ENCODE measurements at places on chromosomes 7 and 10. TPM values are rescaled to one million over a fixed set of nuclear protein-coding genes. Genes with fewer than 3 reads are reported as not detected.

Gene GIMAP7
- total RNA-seq: 0.37 TPM

- no peak overlapping the region for H3K4me3 ChIP-seq
- peak overlapping the region; percentile 10 for H3K27ac ChIP-seq
These were observed 60.8 kb downstream of the ATXN7L1 start for GRCh38 chr7:105815576-105815975.

Gene FFAR4
- 0.07 TPM for total RNA-seq

Gene MARVELD1
- 36.9 TPM for total RNA-seq

DNA sequence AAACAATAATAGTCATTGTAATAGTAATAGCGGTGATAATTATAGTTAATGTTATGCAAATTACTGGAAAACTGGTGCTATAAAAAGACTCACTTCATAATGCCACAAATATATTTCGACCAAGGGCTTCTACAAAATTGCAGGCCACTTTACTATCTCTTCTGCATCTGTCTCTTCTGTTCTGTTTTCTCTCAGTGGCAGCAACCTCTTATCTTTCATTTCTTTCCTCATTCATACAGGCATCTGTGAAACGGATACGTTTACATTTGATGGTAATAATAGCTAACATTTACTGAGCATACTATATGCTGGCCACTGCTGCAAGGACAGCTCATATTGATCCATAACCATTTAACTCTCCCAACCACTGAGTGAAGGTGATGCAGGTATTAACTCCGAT, 537.4 kb upstream of the PFKP start:
- H3K4me3 ChIP-seq: no peak overlapping the region
- peaks cover 22% of the 10 kb centered on the region for H3K27me3 ChIP-seq
- H3K4me1 ChIP-seq: peaks cover 20% of the 10 kb centered on the region
- peaks cover 33% of the 10 kb centered on the region for H3K36me3 ChIP-seq
- DNase-seq: no peak

DNA sequence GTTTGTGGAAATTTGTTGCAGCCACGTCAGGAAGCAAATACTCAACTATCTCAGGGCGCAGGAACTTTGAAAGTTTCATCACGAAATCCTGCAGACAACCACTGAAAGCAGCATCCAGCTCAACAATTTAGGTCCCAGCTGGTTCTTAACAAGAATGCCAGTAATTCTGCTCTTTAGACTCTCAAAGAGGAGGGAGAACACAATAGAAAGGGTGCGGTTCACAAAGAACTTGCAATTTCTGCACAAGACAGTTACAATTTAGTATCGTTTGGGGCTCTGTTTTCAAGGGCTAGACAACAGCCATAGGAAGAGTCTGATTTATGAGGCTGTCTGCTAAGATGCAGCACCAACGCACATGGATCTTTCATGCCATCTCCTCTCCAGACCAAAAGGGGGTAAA, 223.1 kb downstream of the FGFR2 start:
- no peak overlapping the region for H3K4me3 ChIP-seq
- no peak overlapping the region for H3K27ac ChIP-seq
- no peak for DNase-seq
- H3K27me3 ChIP-seq: no peaks in the 10 kb centered on the region

DNA sequence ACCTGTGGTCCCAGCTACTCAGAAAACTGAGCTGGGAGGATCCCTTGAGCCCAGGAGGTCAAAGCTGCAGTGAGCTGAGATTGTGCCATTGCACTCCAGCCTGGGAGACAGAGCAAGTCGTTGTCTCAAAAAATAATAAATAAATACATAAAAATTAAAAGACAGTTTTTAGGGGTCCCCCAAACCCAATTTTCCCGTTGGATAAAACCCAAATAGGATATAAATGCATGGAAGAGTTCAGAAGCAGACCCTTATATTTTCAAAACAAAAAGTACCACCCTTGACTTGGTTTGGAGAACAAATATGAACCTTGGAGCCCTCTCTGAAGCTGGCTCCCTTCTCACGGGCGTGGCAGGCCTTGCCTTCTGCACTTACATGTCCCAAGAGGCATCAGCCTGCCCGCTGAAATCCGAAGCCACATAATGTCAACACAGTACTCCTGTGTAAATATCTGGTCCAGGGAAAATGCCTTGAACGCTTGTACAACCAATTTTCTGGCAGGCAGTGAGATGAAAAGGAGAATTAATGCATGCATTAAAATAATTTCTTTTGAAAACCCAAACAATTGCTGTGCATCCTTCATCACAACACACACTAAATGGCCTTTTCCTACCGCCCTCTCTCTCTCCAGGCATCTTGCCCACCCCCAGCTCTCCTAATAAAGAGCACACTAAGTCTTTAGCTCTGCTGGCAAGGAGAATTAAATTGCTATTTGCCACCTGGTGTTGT, 46.4 kb upstream of the PARD3 start:
- peak overlapping the region; percentile 59 for H3K27ac ChIP-seq
- no peaks in the 10 kb centered on the region for H3K36me3 ChIP-seq
- no peaks in the 10 kb centered on the region for H3K27me3 ChIP-seq
- DNase-seq: no peak

- H3K36me3 ChIP-seq: peaks cover 47% of the 10 kb centered on the region
- H3K4me3 ChIP-seq: no peak overlapping the region
- no peaks in the 10 kb centered on the region for H3K27me3 ChIP-seq
- H3K4me1 ChIP-seq: peaks cover 12% of the 10 kb centered on the region
- H3K27ac ChIP-seq: no peak overlapping the region
These were observed 515.4 kb downstream of the NEBL start for GRCh38 chr10:20381761-20382160.

DNA sequence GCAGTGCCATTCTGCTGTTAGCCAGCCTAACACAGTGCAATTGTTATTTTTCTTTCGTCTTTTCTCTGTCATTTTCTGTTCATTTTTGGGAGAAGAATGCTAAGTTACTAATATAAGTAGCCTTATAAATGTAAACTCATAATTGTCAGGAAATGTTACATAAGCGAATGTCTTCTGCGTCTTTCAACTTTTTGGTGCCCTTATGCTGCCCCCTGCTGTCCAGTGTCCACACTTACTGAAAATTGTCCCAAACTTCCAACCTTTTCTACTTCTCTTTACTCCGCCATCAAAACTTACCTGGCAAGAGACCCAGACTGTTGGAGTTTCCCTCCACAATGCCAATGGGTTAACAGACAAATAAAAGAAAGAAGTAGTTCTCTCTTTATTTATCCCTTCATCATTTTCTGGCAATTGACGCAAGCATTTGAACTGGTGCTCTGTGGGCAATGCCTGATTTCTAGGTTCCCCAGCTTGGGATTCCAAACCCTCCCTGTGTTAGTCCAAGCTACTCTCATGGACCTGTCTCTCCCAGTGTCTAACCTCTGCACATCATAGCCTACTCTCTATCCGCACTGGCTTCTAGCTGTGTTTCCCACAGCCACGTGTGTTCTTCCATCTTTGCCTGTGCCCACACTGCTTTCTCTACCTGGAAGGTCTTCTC, 21.0 kb upstream of the EPC1 start:
- peak; percentile 58 for DNase-seq
- no peaks in the 10 kb centered on the region for H3K27me3 ChIP-seq
- no peak overlapping the region for H3K27ac ChIP-seq
- no peaks in the 10 kb centered on the region for H3K36me3 ChIP-seq
- peaks cover 14% of the 10 kb centered on the region for H3K4me1 ChIP-seq

- H3K27me3 ChIP-seq: peaks cover 7% of the 10 kb centered on the region
- no peak for DNase-seq
- no peaks in the 10 kb centered on the region for H3K36me3 ChIP-seq
These were observed 7.8 kb downstream of the LIPF start for GRCh38 chr10:88672041-88672440.

DNA sequence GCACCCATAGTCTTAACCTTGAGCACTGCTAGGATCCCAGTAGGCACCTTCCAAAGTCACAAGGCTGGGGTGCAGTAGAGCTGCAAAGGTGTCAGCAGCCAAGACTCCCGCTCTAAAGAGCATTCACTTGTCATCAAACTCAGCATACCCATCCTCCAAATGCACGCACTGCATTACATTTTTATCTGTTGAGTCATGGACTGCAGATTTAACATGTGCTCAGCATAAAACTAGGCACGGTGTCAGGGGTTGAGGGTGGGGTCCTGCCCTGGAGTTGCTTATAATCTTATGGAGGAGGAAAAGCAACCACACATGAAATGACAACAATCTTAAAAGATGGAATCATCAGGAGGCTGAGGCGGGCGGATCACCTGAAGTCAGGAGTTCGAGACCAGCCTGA, 102.6 kb downstream of the PARP12 start:
- no peak for DNase-seq
- H3K36me3 ChIP-seq: no peaks in the 10 kb centered on the region
- H3K27ac ChIP-seq: no peak overlapping the region

DNA sequence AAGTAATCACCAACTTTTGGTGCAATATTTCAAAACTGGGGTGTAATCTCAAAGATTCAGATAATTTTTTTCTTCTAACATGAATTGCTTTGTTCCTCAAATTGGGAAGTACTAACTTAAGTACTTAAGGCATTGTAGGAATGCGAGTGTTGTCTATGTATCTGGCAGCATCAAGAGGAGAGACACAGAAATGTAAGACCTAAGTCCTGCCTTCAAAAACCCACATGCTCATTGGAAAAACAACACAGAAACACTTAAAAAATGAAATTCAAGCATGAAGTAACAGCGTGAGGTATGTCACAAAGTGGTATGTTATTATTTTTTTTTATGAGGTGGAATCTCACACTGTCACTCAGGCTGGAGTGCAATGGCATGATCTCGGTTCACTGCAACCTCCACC, 288.5 kb downstream of the ZEB1 start:
- H3K27me3 ChIP-seq: peaks cover 3% of the 10 kb centered on the region
- H3K27ac ChIP-seq: no peak overlapping the region
- no peaks in the 10 kb centered on the region for H3K36me3 ChIP-seq
- H3K4me3 ChIP-seq: no peak overlapping the region
- DNase-seq: no peak

DNA sequence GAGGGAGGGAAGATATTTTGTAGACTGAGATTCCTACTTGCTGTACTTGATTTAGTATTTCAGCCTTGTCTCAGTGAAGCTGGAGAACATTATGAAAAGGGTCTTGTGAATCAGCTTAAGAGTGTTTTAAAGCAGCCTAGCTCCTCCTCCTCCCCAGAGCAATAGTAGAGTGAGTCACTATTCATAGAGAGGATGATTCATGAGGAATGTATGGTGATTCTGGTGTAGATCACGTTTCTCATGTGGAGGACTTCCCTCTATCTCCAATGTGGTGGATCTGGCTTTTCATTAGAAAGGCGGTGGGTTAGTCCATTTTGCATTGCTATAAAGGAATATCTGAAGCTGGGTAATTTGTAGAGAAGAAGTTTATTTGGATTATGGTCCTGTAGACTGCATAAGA, 340.1 kb upstream of the CHRM2 start:
- H3K4me3 ChIP-seq: no peak overlapping the region
- DNase-seq: no peak
- H3K27ac ChIP-seq: no peak overlapping the region
- no peaks in the 10 kb centered on the region for H3K27me3 ChIP-seq
- no peaks in the 10 kb centered on the region for H3K4me1 ChIP-seq

Gene ZNF239
- total RNA-seq: 7.7 TPM

GRCh38 chr10:63283093-63283492, 150.0 kb downstream of the NRBF2 start:
- no peak overlapping the region for H3K27ac ChIP-seq
- H3K4me1 ChIP-seq: peaks cover 51% of the 10 kb centered on the region
- H3K36me3 ChIP-seq: no peaks in the 10 kb centered on the region
- no peak overlapping the region for H3K4me3 ChIP-seq
- no peak for DNase-seq
- H3K27me3 ChIP-seq: no peaks in the 10 kb centered on the region

Gene GNG11
- total RNA-seq: 1.3 TPM

DNA sequence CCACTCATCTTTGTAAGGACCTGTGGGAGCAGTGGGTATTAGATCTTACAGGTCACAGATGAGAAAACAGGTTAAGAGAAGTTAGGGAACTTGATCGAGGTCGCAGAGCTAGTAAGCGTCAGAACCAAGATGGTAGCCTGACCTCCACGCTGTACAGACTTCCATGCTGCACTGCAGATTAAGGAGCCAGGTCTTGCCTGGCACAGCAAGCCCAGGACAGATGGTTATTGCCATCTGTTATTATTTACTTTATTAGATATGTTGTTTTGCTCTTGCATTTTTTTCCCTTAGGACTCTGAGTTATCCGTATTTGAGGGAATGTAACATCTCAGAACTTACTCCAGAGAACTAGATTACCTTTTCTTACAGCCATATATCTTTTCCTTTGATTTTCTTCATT, 147.2 kb downstream of the NSUN6 start:
- H3K4me1 ChIP-seq: no peaks in the 10 kb centered on the region
- H3K36me3 ChIP-seq: no peaks in the 10 kb centered on the region
- no peak overlapping the region for H3K4me3 ChIP-seq

Gene SPDYE6
- total RNA-seq: not detected

GRCh38 chr10:68315582-68315981, 16.3 kb upstream of the HNRNPH3 start:
- H3K36me3 ChIP-seq: peaks cover 14% of the 10 kb centered on the region
- no peak overlapping the region for H3K27ac ChIP-seq
- H3K27me3 ChIP-seq: peaks cover 10% of the 10 kb centered on the region
- DNase-seq: no peak
- no peaks in the 10 kb centered on the region for H3K4me1 ChIP-seq

Gene SORBS1
- 39.9 TPM for total RNA-seq

GRCh38 chr7:70738151-70738885, 393.6 kb upstream of the GALNT17 start:
- 0 out of 2 replicates have a peak overlapping the region, but pooled peaks have one; percentile 74 for H3K27ac ChIP-seq
- peaks cover 63% of the 10 kb centered on the region for H3K4me1 ChIP-seq
- DNase-seq: no peak

- no peak overlapping the region for H3K4me3 ChIP-seq
- H3K36me3 ChIP-seq: no peaks in the 10 kb centered on the region
- DNase-seq: no peak
These were observed 4.5 kb downstream of the TNS3 start for GRCh38 chr7:47577321-47577919.

Gene AGMO
- 1.0 TPM for total RNA-seq

Gene SPDYE11
- total RNA-seq: not detected

GRCh38 chr7:123674399-123675180, 18.9 kb downstream of the LMOD2 start:
- H3K4me3 ChIP-seq: no peak overlapping the region
- no peak for DNase-seq
- H3K36me3 ChIP-seq: no peaks in the 10 kb centered on the region
- H3K4me1 ChIP-seq: peaks cover 10% of the 10 kb centered on the region
- no peaks in the 10 kb centered on the region for H3K27me3 ChIP-seq

- DNase-seq: no peak
- H3K4me3 ChIP-seq: no peak within 1 kb of the TSS
- H3K36me3 ChIP-seq: peaks cover 3% of the 10 kb centered on the region
- no peaks in the 10 kb centered on the region for H3K27me3 ChIP-seq
These were observed at the start of gene CDHR3 for GRCh38 chr7:105963038-105963667. CDHR3 (plus strand) TSS chr7:105963264; CDS start chr7:105963319, 55 bp downstream.

GRCh38 chr10:81843042-81843441, 32.0 kb upstream of the NRG3 start:
- no peak overlapping the region for H3K27ac ChIP-seq
- peaks cover 43% of the 10 kb centered on the region for H3K4me1 ChIP-seq
- no peak for DNase-seq
- H3K27me3 ChIP-seq: peaks cover 34% of the 10 kb centered on the region
- no peak overlapping the region for H3K4me3 ChIP-seq
- no peaks in the 10 kb centered on the region for H3K36me3 ChIP-seq

GRCh38 chr10:88062385-88062784, 199.0 kb downstream of the PTEN start:
- H3K4me1 ChIP-seq: peaks cover 14% of the 10 kb centered on the region
- H3K4me3 ChIP-seq: no peak overlapping the region
- H3K27me3 ChIP-seq: no peaks in the 10 kb centered on the region

Gene STAG3
- total RNA-seq: 5.2 TPM

Gene NUB1
- total RNA-seq: 33.5 TPM
